ENCODE measurements at places on chromosomes 2 and 18. TPM values are rescaled to one million over a fixed set of nuclear protein-coding genes. Genes with fewer than 3 reads are reported as not detected.

Gene MLPH
- 8.9 TPM for total RNA-seq

Gene GRP
- 4.8 TPM for total RNA-seq

Gene SEPTIN10
- 135 TPM for total RNA-seq

Gene TRPM8
- not detected for total RNA-seq

Gene CRYGC
- not detected for total RNA-seq

Gene RUFY4
- total RNA-seq = not detected

Gene SCYGR2
- total RNA-seq = not detected

Data from gastroesophageal sphincter (tissue), 4 donors.